ENCODE measurements at places on chromosomes 16 and 17. TPM values are rescaled to one million over a fixed set of nuclear protein-coding genes. Genes with fewer than 3 reads are reported as not detected.

CCL3 gene
- not detected for total RNA-seq

TNS4 gene
- total RNA-seq: 0.08 TPM

UTP4 gene
- total RNA-seq: 39.3 TPM

KRT33A gene
- not detected for total RNA-seq

EVPLL gene
- not detected for total RNA-seq

ARHGDIG gene
- not detected for total RNA-seq
